ENCODE measurements at places on chromosomes 6 and 20. TPM values are rescaled to one million over a fixed set of nuclear protein-coding genes. Genes with fewer than 3 reads are reported as not detected.

Gene PXT1
- total RNA-seq = not detected

Gene TNFRSF6B
- total RNA-seq = 119 TPM

Gene TRIM10
- total RNA-seq = not detected

Gene MAP7
- total RNA-seq = 17.6 TPM

Gene C6orf58
- total RNA-seq = not detected

- peak; percentile 53 for DNase-seq
These were observed 67.1 kb downstream of the TFAP2A start for GRCh38 chr6:10347561-10348327.

DNA sequence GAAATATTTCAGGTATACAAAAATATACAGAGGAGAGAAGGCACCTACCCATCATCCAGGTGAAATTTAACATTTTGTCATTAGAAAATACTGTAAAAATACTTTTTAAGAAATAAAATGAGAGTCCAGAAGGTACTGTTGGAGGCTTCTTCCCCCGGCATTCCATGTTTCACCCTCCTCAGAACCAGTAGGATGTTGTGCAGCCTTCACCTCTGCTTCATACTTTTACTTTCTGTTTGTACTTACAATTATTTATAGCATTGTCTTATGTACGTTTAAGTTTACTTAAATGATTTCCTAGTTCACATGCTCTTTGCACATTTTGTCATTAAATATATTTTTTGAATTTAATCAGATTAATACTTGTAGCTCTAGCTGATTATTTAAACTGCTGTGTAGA is 30.9 kb downstream of the TMEM200A start:
- DNase-seq = no peak

- DNase-seq = no peak
These were observed 129.2 kb downstream of the TRDN start for GRCh38 chr6:123507582-123507981.

DNA sequence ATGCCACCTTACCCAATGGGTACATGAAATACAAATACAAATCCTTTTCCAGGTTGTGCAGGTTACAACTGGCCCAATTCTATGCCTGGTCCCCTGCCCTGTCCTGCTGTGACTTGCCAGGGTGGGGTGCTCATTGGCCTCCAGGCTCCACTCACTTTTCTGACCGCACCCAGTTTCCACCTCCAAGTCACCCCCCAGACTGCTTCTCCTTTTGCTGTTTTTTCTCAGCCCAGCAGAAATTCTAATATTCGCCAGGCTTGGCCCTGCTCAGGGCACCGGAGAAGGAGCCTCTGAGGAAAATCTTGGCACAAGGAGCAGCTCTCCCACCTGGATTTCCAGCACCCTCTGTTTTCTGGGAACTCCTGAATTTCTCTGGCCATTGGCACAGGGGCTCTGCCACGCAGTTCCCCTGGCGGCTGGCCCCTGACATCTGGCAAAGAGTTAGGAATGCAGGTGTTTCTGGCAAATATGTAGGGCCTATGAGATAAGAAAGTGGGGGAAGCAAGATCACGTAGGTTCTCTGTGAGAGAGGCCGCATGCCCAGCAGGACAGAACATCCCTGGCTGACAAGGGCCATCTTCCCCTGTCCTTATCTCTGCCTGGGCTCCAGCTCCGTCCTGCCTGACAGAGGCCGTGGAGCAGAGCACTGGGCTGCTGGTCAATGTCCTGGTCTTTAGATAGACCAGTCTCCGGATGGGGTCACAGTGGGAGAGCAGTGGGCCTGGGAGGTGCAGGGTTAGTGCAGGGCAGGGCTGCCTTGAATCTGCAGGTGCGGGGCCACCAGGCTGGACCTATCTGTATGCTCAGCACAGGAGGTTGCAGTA is 2.9 kb upstream of the RAET1E start:
- no peak for DNase-seq

GRCh38 chr6:107495196-107495643 is 5.3 kb downstream of the SOBP start:
- no peak for DNase-seq

DNA sequence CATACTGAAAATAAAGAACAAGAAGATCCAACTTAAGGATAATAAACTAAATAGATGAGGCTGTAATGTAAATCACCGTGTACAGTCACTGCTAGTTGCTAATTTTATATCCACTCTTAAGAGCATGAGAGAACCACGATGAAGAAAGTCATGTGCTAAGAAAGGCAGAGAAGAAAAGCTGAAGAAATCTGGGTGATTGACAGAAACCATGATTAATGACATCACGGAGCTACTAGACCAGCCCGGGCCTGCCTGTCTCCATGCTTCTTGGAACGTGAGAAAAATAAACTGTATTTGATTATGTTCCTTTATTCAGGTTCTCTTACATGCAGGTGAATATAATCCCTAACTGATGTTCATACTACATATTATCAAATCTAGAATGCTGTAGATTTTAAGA is 84.2 kb upstream of the E2F3 start:
- DNase-seq = no peak

DNA sequence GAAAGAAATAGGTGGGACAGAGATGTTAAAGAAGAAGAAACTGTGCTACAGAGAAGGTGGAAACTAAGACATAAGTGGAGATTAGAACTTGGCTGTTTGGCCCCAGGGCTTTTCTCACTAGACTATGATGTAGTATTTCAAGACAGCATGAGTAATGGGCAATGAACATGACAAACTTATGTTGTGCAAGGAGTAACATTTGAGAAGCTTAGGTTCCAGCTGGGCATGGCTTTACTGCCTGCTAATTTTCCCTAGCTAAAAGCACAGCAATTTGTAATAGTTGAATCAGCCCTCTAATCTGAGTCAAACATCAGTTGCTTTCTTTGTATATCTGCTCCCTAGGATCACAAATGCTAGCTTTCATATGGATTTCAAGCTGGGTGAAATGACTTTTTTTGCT is 294.3 kb upstream of the BMP2 start:
- no peak for DNase-seq

DNA sequence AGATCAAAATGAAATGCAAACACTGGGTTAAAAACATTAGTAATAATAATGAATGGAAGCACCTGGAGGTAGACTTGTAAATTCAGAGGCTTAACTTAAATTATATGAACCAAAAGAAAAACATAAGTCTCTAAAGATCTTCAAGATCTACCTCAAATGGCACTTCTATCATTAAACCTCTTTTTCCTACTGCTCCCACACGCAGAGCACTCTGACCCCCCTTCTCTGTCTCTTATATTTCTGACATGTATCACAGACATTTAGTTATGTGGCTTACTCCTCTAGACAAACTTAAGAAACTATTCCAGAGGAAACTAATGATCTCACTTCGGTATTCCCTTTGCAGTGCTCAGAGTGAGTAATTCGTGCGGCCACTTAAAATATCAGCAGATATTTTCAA is 1.1 kb downstream of the TBC1D32 start:
- DNase-seq = no peak

All from kidney epithelial cell (primary cell).